ENCODE measurements at places on chromosomes 16 and 17.

GRCh38 chr17:57629470-57629869 lies 115.6 kb downstream of the CCDC182 start:
- DNase-seq = no peak

GRCh38 chr17:81256616-81257015 lies 17.5 kb downstream of the NDUFAF8 start:
- DNase-seq = no peak

DNA sequence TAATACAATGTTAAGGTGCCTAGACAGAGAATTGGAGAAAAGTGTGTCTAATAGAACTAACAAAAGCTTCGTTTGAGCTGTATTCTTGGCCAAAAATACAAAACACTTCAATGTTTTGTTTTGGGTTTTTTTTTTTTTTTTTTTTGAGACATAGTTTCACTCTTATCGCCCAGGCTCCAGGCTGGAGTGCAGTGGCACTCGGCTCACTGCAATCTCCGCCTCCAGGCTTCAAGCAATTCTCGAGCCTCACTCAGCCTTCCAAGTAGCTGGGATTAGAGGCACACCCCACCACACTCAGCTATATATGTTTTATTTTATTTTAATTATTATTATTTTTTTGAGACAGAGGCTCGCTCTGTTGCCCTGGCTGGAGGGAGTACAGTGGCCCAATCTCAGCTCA lies 38.3 kb upstream of the CARMIL2 start:
- DNase-seq = no peak

DNA sequence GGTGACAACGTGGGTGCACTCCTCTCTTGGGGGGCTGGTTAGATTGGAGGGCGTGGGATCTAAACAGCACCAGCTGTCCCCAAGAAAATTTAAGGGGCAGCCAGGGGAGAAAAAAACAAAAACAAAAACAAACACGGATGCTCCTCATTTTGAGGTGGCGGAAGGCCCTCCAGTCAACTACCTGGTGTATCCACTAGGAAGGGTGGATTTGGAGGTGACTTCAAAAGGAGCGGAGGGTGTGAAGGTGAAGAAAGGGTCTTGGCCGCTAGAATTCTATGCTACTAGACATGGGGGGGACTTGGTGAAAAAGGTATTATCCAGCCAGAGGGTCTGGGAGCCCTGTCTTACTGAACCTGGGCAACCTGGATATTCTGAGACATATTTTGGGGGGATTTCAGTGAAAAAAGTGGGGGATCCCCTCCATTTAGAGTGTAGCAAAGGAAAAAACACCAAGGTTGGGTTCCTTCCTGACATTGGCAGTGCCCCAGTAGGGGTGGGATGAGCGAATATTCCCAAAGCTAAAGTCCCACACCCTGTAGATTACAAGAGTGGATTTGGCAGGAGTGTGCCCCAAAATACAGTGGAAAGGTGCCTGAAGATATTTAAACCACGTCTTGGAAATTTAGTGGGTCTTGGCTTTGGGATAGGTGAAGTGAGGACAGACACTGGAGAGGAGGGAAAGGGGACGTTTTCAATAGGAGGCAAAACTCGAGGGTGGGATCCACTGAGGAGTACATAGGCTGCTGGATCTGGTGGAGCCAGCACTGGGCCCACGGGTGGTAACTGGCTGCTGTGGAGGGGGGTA lies 454 bp upstream of the FGF11 start:
- no peak for DNase-seq

GRCh38 chr17:76926237-76926866 lies 58.1 kb downstream of the MGAT5B start:
- no peak for DNase-seq

DNA sequence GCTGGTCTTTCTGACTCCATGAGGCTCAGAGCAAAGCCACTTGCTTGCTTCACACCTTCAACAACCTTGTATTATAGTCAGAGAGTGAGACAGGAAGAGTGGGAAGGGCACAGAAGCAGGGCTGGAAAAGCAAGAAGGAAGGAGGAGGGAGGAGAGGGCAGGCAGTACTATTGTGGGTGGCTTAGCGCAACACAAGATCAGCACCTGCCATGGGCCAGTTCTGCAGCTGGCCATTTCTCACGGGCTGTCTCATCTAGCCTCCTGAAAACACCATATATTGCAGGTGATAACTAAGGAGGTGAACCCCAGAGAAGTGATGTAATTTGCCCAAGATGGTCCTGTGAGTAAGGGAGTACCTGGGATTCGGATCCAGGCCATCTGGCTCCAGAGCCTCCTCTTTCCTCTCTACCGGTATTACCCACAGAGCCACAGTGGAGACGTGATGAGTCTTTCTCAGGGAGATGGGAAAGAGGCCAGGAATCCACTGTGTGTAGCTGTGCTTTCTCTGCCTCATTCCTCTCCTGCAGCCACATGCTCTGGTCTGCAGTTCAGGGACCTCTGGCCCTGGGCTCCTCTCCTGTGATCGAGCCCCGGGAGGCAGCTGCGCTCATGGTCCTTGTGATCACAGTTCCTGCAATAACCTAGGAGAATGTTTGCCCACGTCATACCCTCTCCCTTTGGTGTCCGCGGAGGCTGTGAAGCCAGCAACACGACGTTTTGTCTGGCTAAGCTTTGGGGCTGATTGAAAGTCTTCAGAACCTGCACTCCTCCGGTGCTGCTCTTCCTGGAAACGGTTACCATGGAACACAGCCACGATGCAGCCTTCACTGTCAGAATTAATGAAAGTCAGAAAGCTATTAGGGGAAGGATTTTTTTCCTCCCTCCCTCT lies 178.1 kb upstream of the CCL2 start:
- DNase-seq = peak; percentile 77

DNA sequence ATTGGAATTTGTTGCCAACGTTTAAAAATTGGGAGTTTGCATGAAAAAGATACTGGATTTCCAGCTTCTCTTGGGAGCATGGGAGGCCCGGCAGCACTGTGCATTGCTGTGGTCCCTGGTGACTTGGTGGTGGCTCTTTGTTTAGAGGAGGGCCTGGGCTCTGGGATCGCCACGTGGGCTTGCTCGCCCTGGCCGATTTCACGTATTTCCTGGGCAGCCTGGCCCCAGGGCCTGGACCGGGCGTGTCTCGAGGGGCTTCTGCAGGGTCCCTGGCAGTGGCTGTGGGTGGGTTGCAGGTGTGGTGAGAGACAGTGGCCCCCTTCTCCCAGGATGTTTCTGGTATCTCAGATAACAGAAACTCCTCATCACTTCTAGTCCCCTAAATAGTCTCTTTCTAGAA lies 67.9 kb downstream of the ATP2C2 start:
- no peak for DNase-seq

- DNase-seq = no peak
These were observed 5.8 kb downstream of the PDK2 start for GRCh38 chr17:50100921-50101345.

DNA sequence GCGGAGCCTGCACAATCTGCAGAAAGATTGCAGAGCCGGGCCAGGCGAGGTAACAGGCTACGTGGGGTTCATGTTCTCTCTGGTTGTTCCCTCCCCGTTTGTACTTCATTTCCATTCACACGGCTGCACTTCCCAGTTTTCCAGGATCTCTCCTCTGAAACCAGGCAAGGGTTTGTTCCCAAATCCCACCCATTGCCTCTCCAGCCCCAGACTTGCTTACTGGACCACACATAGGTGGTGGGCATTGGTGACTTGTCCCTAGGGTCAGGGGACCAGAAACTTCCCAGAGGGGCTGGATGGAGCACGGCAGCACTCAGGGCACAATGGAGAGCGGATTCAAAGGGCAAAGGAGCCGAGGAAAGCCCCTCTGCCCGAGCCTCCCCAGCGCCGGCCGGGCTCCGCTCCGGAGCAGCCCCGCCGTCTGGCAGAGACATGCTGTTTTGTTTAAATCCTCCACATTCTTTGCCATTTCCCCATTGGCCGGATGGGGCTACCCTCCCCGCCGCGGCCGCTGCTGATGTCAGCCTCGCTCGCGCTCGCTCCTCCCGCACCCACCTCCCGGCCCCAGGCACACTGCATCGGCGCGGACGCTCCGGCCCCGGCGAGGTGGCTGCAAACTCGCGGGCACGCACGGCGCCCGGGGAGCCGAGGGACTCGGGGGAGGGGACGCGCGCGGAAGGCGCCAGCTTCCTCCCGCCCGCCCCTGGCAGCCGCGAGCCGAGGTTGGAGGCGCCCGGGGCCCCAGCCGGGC lies at the start of gene PITPNC1:
PITPNC1 (plus strand) TSS at position 545 of the 751 bp plus-strand sequence.
- peak; percentile 92 for DNase-seq

DNA sequence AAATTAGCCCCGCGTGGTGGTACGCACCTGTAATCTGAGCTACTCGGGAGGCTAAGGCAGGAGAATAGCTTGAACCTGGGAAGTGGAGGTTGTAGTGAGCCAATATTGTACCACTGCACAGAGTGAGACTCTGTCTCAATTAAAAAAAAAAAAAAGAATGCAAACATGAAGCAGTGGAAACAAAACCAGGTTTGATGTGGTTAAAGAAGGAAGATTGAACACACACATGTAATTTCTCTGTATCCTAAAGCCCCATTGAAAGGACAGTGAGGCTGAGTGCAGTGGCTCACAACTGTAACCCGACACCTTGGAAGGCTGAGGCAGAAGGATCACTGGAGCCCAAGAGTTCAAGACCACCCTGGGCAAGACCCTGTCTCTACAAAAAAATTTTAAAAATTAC lies 26.5 kb upstream of the SBK1 start:
- DNase-seq = no peak

DNA sequence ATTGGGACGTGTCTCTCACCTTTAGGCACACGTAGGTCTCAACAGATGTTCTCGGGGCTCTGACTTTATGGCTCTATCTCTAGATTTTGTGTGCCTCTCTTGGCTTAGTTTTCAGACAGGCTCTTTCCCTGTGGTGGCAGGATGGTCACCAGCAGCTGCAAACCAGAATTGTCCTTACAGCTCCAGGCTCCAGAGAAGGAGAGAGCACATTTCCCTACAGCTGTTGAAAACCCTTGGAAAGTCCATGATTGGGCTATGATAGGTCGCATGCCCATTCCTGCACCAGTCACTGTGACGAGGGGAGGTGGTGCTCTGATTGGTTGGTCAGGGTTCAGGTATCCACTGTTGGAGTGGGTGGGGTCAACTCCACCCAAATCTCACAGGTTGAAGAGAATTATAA lies 41.5 kb downstream of the SHISA9 start:
- no peak for DNase-seq

GRCh38 chr17:78022425-78022824 lies 63.9 kb downstream of the TNRC6C start:
- no peak for DNase-seq

DNA sequence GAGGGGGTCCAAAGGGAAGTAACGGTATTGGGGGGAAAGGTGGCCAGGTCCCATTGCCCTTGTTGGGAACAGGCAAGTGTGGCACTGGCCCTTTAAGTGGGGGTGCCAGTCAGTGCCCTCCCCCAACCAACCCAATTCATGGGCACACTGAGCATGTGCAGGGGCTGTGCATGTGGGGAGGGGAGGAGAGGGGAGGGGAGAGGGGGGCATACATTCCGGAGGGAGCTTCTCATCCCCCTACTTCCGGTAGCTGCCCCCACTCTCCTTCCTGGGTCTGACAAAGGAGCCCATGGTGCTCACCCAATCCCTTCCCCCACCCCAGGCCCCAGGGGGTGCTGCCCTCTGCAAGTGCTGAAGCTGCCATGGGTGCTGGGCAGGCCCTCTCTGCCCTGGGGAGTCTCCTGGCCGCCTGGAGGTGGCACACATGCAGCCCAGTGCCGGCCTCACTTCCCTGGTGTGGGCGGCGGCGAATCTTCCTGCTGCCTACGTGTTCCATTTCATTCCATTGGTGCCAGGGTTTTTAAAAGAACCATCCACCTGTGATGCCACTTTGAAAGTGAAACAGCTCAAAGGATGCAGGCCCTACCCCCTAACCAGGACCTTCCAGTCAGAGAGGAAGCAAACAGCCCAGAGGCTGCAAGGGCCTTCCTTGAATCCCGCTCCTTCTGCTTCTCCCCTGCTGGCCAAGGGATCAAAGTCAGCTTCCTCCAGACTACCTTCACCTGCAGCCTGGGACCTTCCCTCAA lies 11.0 kb downstream of the HEXIM2 start:
- DNase-seq = peak; percentile 82

DNA sequence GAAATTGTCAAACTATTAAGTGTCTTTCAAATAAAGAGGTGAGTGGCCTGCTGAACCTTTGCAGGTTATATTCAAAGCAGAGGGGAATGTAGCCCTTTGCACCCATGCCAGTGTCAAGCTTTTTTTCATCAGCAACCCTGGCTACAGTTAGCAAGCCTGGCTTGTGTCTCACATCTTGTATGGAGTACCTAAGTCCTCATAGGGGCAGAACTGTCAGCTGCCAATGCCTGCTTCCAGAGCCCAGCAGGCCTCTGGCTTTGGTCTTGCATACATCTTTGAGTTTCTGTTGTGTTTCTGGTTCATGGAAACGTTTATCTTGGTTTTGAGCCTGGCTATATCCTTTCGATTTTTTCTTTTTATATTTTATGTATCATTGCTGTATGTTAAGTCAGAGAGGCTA lies 26.8 kb downstream of the REXO5 start:
- no peak for DNase-seq

- DNase-seq = no peak
These were observed 127.8 kb downstream of the HS3ST3B1 start for GRCh38 chr17:14428648-14429029.

DNA sequence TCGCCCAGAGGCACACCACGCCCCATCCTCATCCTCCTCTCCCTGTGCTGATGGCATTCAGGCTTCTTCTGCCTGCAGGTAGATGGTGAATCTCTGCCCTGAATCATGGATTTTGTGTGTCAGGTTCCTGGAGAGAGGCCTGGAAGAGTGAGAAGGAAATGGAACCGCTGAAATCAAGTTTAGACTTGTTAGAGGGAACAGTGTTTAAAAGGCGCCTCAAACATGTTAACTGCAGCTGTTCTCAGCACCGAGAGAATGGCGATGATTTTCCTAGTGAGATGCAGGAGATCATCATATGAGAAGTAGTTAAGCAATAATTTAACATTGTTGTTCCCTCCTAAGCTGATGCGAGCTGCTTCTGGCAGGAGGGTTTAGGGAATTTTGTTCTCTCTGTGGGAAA lies 744.4 kb upstream of the EEF2KMT start:
- DNase-seq = no peak

DNA sequence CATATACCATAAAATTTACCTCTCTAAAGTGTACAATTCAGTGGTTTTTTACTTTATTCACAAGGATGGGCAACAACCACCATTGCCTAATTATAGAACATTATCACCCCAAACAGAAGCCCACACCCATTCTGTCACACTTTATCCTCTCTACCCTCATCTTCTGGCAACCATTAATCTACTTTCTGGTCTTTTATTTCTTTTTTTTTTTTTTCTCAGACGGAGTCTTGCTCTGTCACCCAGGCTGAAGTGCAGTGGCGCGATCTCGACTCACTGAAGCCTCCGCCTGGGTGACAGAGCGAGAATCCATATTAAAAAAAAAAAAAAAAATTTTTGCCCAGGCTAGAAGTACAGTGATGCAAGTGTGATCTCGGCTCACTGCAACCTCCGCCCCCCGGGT lies 90.7 kb upstream of the CLEC18B start:
- no peak for DNase-seq

Data from retina (tissue), 1 donor.